T-cell (primary cell): ENCODE measurements at places on chromosomes 1 and 21. TPM values are rescaled to one million over a fixed set of nuclear protein-coding genes. Genes with fewer than 3 reads are reported as not detected.

- DNase-seq, result no peak
Observed at GRCh38 chr1:59315529-59316463, 18.9 kb downstream of the FGGY start.

DNA sequence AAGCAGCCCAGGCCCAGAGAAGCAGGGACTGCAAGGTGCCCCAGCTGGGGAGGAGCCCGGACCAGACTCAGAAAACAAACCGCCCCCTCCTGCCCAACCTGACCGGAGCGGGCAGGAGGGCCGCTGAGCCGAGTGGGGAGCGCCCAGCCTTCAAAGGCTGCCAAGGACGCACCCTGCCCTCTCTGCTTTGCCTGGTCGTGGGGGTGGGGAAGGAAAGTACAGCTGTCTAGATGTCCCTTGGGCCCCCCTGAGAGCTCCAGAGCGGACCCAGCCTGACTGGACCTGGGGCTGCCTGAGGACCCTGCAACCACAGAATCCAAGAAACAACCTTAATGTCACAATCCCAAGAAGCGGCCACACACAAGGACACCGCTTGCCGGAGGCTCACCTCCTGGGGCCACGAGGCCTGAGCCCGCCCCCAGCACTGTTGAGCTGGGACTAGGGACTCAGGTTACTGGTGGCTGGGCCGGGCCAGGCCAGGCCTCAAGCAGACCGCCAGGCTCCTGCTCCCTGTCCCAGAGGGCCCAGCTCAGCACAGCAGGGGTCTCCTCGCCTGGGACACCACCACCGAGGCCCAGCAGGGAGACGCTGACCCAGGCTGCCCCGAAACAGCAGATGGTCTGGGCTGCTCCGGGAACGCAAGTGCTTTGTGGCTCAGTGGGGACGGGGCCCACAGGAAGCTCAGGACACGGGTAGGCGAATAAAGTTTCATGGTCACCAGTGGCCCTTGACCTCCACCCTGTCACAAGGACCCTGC lies 1.4 kb downstream of the DVL1 start:
- no peak for DNase-seq

GRCh38 chr1:2145946-2146835 lies 48.4 kb downstream of the FAAP20 start:
- no peak for DNase-seq

The CDKN2C gene
- total RNA-seq, result 7.1 TPM

The UTS2 gene
- 4.8 TPM for total RNA-seq

The C1orf52 gene
- 29.8 TPM for total RNA-seq
